ENCODE measurements at places on chromosomes 12 and 14.
A peak's percentile ranks its signal among the peaks of the same experiment; 100 is the strongest.

GRCh38 chr12:83365317-83365716 lies 678.6 kb downstream of the TMTC2 start:
- DNase-seq, result peak; percentile 6

GRCh38 chr12:10101648-10102220 lies 2.9 kb upstream of the CLEC1A start:
- DNase-seq, result no peak

DNA sequence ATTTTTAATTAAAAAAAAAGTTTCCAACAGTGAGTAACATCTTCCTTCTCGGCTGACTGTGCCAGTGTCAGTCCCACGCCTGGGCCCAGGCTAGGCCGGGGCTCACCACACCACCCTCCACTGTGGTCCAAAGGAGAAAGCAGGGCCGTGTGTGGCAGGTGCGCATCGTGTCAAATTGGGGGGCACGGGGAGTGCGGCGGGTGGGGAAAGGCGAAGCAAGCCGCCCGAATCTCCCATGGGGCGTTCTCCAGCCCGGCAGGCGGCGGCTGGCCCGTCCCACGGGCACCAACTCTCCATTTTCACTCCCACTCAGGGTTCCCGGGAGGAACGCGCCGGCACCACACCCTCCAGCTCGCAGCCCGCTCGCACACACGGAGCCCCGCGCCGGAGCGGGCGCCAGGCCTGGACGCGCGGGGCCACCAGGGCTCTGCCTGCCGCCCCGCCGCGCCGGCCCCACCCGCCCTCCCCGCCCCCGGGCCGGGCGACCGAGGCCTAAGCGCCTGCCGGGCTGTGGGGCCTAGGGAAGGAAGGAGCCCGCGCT lies 604 bp downstream of the EEA1 start:
- peak; percentile 61 for DNase-seq

DNA sequence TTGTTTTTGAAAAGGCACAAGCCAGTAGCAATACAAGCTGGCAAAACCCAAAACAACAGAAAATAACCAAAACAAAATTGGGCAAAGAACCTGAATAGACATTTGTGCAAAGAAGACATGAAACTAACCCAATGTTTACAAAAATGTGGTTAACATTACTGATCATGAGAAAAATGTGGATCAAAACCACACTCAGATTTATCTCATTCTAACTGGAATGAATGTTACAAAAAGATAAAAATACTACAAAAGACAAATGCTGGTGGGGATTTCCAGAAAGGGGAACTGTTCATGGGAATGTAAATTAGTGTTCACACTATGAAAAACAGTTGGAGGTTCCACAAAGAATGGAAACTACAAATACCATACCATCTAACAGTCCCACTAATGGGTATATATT lies 26.6 kb downstream of the ASCL4 start:
- DNase-seq, result no peak

- peak; percentile 73 for DNase-seq
These were observed 4.8 kb upstream of the AMN start for GRCh38 chr14:102917469-102918211.

- peak; percentile 70 for DNase-seq
These were observed 24.8 kb downstream of the CLECL1 start for GRCh38 chr12:9707864-9708808.

- DNase-seq, result no peak
These were observed 10.6 kb downstream of the SERPINA3 start for GRCh38 chr14:94622653-94623421.

GRCh38 chr14:26863736-26864135 lies 265.9 kb upstream of the NOVA1 start:
- no peak for DNase-seq

DNA sequence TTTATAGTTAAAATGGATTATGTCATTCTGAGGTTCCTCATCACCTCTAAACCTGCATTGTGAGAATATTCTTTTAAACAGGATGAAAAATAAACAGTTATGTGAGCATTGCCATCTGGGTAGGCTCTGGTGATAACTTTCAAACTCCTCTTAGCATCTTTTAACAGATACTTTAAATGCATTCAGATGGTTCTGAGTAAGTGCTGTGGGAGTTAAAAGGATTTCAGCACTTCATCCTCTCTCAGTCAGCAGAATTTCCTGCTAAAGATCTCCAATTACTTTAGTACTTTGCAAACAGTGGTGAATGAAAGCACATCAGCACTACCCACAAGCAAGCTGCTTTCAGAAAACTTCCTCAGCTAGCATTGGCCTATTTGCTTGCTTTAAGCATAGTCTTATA lies 59.3 kb upstream of the TMTC1 start:
- no peak for DNase-seq

DNA sequence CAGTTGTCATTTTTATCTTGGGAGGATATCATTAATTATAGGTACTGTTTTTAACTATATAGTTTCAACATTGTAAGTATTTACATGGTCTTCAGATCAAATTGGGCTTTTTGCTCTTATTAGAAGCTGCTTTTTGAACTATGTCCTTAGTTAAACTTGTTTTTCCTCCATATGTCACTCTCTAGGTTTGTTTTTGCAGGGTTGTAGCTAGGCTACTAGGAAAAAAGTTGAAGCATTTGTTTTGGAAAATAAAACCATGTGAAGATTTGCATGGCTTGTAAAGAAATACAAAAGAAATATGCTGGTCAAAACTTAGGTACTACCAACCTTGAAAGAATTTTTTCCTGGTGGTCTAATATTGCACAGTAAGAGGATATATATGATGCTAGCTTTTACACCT lies 3.4 kb downstream of the ARID2 start:
- DNase-seq, result no peak

GRCh38 chr12:13347241-13348043 lies 150.9 kb downstream of the EMP1 start:
- DNase-seq, result no peak

DNA sequence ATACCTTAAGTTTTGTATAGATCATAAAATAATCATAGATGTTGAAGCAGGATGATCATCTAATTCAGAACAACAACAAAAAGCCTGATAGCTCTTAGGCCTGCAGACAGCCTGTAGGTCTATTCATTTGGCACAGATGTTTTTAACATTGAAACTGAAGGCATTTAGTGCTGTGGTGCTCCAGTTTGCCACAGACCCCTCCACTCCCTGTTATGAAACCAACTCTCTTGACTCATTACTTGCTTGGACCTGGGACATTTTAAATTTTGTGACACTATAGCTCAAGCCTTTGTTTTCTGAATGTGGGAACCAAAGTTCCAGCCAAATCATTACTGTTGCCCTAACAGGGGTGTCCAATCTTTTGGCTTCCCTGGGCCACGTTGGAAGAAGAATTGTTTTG lies 9.1 kb downstream of the PRKCH start:
- DNase-seq, result no peak

DNA sequence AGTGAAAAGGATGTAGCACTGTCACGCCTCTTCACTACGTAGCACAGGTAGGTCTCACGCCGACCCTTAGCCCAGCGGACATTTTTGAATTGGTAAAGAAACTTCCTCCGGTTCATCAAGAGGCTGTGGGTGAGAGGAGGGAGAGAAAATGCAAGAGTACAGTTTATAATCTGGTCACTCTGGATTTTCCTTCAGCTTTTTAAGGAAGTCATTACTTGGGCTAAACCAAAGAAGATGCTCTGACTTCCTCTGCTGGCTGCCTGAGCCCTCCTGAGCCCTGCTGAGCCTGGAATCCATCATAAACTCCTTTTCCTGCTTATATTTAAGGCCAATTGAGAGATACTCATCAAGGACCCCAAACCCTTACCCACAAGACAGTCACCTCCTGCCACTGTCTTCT lies 5.8 kb downstream of the AICDA start:
- no peak for DNase-seq

- DNase-seq, result peak; percentile 18
These were observed 234.8 kb upstream of the TMPO start for GRCh38 chr12:98280621-98281020.

- DNase-seq, result peak; percentile 70
These were observed 419 bp upstream of the ATXN7L3B start for GRCh38 chr12:74537126-74537706.

- no peak for DNase-seq
These were observed 66.3 kb downstream of the OTX2 start for GRCh38 chr14:56744016-56744415.

- DNase-seq, result no peak
These were observed 104.5 kb upstream of the EGLN3 start for GRCh38 chr14:34055157-34055950.

GRCh38 chr14:78088916-78089315 lies 81.3 kb upstream of the NRXN3 start:
- DNase-seq, result no peak

DNA sequence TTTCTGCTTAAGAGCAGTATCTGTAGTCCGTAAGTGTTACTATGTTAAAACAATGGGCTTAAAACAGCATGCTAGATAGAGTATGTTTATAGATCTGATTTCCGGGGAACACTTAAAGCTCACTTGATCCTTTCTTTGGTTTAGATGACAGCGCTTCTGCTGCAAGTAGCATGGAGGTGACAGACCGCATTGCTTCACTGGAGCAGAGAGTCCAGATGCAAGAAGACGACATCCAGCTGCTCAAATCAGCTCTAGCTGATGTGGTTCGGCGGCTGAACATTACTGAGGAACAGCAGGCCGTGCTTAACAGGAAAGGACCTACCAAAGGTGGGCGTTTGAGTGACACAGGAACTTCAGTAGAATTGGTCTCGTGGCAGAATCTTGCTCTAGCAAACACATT lies 57.5 kb downstream of the EML1 start:
- no peak for DNase-seq

GRCh38 chr14:64400829-64401459 lies 12.8 kb downstream of the MTHFD1 start:
- no peak for DNase-seq

DNA sequence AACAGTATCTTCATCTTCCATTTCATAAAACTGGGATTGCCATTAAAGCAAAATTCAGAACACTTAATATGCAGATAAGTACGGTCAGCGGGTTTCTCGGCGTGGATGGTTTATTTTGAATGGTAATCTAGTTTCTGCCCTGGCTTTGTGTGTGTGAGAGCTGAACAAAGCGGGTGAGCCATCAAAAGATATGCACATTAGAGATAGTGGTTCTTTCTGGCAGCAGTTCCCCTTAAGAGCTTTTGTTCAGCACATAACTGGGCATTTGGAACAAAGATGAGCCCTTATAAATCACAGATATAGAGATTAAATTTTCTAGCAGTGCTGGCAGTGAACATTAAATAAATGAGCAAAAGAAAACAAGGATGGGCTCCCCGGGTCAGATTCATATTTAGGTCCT lies 207.5 kb downstream of the CALM1 start:
- no peak for DNase-seq

DNA sequence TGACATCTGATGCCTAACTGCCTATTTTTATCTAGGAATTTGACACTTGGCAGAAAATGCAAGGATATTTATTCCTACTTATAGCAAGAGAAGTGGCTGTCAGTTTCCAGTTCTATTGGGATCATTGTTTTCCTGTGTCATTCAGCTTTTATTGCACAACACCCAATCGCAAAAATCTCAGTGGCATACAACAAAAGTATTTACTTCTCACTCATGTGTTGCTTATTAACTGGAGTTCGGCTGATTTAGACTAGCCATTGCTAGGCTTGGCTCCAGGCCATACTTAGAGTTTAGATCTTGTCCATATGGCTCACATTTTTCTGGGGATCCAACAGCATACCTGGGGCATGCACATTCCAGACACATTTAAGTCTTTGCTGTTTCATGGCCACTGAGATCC lies 218.6 kb upstream of the SYT1 start:
- peak; percentile 53 for DNase-seq

DNA sequence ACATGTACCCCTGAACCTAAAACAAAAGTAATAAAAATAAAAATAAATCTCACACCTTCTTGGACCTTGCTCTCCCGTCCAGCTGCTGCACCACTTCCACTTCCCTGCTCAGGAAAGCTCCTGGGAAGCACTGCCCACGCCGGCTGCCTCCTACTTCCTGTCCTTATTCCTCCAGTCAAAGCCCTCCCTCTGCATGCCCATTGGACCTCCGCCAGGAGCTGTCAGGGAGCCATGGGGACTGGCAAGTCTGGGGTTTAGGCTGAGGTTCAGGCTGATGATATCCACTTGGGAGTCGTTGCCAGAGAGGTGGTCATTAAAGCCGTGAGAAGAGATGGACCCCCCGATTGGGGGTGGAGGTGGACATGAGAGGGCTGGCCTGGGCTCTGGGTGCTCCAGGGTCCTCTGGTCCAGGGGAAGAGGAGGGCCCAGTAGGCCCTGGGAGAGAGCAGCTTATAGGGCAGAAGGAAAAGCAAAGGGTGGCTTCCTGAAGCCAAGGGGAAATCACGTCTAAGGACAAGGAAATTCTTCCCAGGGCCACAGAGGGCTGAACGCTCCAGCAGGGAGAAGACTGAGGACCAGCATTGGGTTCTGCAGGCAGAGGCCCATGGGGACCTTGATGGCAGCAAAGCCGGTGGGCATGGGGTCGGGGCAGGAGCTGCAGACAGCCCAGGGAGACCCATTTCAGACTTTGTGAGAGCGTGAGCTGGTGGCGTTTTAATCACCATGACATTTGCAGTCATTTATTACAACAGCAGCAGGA lies 78.7 kb downstream of the FZD10 start:
- no peak for DNase-seq

GRCh38 chr12:47885012-47885501 lies 19.7 kb downstream of the VDR start:
- no peak for DNase-seq

DNA sequence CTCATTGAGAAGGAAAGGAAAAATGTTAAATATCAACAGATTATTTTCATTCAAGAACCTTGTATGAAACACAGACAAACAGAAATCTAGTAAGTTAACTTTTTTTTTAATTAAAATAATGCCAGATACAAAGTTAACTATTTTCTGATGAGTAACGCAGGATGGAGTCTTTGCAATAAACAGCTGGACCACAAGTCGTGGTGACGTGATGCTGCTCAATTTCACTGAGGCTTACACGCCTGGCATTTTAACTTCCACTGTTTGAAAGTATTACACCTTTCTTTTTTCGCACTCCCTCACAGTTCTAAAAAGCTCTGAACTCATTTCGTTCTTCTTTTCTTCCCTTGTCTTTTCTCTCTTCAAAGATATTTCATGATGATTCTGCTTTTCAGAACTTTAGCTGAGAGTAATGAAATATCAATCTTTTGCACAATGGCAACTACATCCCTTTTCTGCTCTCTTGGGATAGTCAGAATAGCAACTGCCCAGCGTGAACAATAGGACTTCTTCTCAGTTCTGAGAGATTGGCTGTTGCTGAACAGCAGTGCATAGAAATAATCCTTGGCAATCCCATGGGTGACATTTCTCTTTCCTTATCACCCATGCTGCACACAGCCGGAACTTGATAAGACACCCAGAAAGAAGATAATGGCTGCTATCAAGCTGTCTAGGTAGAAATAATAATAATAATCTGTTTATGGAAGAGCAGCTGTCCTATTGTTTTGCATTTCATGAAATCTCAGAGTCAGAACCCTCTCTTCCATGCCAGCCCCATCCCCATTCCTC lies 160.5 kb downstream of the BTG1 start:
- peak; percentile 31 for DNase-seq

DNA sequence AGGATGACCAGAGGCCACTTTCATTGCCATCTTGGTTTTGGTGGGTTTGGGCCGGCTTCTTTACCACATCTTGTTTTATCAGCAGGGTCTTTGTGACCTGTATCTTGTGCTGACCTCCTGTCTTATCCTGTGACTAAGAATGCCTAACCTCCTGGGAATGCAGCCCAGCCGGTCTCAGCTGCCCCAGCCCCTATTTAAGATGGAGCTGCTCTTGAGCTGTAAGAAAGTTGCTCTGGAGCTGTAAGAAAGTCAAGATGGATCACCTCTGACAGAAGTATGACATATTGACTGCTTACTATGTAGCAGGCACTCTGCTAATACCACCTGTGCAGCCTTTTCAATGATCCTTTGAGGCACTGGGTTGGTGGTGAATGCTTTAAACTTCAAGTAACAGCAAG lies 52.1 kb downstream of the RIN3 start:
- DNase-seq, result no peak

GRCh38 chr12:3313675-3314663 lies 177.0 kb upstream of the PRMT8 start:
- DNase-seq, result peak; percentile 71

Measured in NCI-H82 (cell line).